ENCODE measurements at places on chromosomes 5 and 9. TPM values are rescaled to one million over a fixed set of nuclear protein-coding genes. Genes with fewer than 3 reads are reported as not detected.

DNA sequence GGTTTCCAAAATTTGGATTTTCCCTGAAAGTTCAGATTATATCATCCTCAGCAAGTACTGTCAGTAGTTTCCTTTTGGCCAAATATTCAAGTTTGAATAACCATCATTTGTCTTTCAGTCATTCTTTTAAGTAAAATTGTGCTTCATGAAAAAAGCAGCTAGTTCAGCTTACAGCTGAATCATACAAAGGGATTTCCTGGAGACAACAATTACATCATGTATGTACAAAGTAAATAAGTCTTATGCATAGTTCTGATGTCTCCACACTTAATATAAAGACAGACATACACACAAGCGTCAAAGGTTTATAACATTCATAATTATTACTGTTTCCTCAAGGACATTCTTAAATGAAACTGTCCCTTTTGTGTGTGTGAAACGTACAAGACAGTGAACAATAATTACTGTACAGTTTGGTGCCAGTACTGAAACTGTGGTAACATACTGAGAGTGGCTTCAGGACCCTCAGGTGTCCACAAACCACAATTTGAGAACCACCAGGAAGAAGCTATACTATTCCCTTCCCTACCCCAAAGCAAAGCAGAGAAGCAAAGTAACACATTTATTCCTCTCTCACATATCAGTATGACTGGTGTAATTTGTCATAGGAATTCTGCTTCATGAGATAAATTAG lies 746.6 kb downstream of the TAF11L14 start:
- no peak for DNase-seq

ECSCR gene
- polyA plus RNA-seq, result 30.6 TPM

DNA sequence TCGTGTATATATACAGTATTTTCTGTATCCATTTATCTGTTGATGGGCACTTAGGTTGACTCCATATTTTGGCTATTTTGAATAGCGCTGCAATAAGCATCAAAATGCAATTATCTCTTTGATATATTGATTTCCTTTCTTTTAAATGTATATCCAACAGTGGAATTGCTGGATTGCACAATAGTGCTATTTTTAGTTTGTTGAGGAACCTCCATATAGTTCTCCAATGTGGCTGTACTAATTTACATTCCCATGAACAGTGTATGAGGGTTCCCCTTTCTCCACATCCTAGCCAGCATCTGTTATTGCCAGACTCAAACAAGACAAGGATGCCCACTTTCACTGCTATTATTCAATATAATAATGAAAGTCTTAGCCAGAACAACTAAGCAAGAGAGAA lies 9.1 kb upstream of the CTXN3 start:
- no peak for DNase-seq

GRCh38 chr5:82639393-82640144 lies 361.4 kb upstream of the RPS23 start:
- DNase-seq, result no peak

GRCh38 chr5:127665641-127666040 lies 16.8 kb downstream of the CTXN3 start:
- DNase-seq, result no peak

GRCh38 chr5:31401691-31402090 lies 130.2 kb downstream of the DROSHA start:
- DNase-seq, result no peak

- no peak for DNase-seq
Measured at GRCh38 chr5:62954578-62954977, 376.0 kb downstream of the LRRC70 start.

- no peak for DNase-seq
Measured at GRCh38 chr5:95081982-95082381, 202.9 kb downstream of the MCTP1 start.

IL31RA gene
- polyA plus RNA-seq, result 0.12 TPM

DNA sequence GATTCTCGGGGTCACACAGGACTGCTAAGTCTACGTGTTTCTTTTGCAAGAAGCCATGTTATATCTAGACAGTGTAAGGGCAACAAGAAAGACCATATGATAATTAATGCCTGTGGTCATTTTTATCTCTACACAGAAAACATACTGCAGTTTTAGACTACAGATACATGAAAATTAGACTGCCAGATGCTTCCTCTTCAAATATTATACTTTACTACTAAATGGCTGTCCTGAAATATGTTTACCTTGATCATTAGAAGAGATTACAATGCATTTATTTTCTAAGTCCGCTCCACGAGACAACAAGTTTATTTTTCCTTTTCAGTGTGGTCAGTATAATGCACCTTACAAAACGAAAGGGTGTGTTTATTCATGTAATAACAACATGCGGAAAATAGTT lies 147.6 kb downstream of the KIAA0825 start:
- no peak for DNase-seq

DNA sequence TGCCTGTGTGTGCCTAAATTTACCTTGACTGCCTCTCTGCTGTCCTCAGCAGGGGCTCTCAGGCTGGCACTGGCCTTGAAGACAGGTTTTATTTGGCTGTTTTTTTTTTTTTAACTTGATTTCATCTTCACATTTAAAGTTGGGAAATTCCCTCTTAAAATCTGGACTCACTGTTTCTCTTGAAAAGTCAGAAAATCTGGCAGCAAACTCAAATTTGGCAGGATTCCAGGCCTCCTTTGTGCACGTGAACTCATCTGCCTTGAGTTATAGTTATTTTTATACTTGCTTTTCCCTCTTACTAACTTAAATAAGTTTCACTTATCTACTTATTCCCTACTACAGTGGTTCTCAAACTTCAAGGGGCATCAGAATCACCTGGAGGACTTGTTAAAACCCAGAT lies 118.4 kb upstream of the MAP3K1 start:
- DNase-seq, result no peak

ITGA2 gene
- 27.8 TPM for polyA plus RNA-seq

GRCh38 chr5:151154931-151155774 lies 2.4 kb downstream of the ANXA6 start:
- DNase-seq, result no peak

- no peak for DNase-seq
Measured at GRCh38 chr9:21677387-21677786, 125.0 kb upstream of the MTAP start.

GRCh38 chr5:132628814-132629213 lies 29.2 kb upstream of the IL13 start:
- DNase-seq, result no peak
